ENCODE measurements at places on chromosomes 12 and 14. TPM values are rescaled to one million over a fixed set of nuclear protein-coding genes. Genes with fewer than 3 reads are reported as not detected.

DNA sequence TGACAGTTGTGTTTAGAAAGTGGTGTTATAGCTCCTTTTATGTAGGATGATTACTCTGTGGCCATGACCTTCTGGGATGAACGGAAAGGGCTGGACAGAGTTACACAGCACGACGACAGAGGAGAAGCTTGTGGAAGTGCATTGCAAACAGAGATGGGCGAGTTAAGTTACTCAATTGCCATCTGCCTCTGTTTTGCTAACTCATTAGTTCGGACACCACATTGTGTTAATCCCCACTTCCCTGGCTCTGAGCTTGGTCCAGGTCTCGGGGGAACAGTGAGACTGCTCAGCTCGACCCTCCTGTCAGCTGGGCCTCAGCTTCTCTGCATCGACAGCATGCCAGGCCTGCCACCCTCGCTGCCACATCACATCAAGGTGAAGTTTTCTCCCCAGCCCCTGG, 408.0 kb downstream of the ZFP36L1 start:
- H3K36me3 ChIP-seq, result no peaks in the 10 kb centered on the region
- no peaks in the 10 kb centered on the region for H3K27me3 ChIP-seq
- H3K27ac ChIP-seq, result peak overlapping the region; percentile 65
- H3K4me3 ChIP-seq, result no peak overlapping the region
- no peak for DNase-seq

DNA sequence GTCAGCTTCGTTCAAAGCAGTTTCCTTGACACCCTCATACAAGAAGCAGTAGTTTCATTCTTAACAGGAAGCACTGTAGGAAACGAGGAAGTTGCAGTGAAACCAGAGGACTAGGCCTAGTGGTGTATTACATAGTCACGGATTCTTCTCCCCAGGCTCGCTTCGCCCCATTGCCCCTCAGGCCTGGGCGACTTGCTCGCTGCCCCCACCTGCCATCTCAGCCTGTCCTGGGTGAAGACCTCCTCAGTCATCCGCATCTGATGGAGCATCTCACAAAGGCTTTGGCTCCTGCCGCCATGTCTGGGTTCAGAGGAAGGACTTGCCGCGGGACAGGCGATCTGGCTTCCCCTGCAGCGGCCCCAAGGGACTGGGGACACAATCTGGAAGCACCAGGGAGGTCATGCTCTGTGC, 93.5 kb downstream of the LMNTD1 start:
- no peaks in the 10 kb centered on the region for H3K4me1 ChIP-seq
- no peaks in the 10 kb centered on the region for H3K27me3 ChIP-seq
- H3K36me3 ChIP-seq, result no peaks in the 10 kb centered on the region
- no peak overlapping the region for H3K4me3 ChIP-seq
- no peak overlapping the region for H3K27ac ChIP-seq

DNA sequence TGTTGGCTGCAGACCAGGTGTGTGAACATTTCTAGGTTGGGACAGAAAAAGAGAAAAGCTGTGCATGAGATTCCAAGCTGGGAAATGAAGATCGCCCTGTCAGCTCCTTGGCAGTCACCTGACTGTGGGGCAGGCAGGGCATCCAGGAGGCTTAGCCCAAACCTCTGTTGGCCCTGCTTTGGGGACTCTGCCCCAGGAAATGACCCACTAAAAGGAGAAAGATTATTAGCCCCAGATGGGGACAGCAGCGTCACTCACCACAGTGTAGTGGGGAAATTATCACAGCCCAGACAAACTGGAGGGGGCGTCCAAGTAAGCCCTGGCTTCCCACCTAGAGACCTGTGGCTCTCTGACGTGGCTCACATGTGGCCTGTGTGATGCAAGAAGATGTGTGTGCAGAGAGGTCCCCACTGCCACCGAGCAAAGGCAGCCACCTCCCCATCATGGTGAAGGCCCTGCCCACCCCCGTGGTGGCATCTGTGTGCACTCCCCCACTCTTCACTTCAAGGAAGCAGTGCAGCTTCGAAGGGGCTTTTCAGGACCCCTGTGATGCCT, 39.1 kb downstream of the DIO3 start:
- peaks cover 14% of the 10 kb centered on the region for H3K27me3 ChIP-seq
- H3K4me3 ChIP-seq, result no peak overlapping the region
- no peaks in the 10 kb centered on the region for H3K36me3 ChIP-seq
- H3K27ac ChIP-seq, result no peak overlapping the region
- no peak for DNase-seq
- H3K4me1 ChIP-seq, result no peaks in the 10 kb centered on the region

GRCh38 chr12:54172168-54172567, 16.6 kb downstream of the SMUG1 start:
- peaks cover 57% of the 10 kb centered on the region for H3K27me3 ChIP-seq
- H3K36me3 ChIP-seq, result no peaks in the 10 kb centered on the region
- no peak for DNase-seq
- H3K4me1 ChIP-seq, result no peaks in the 10 kb centered on the region

DIO3 gene
- not detected for total RNA-seq

SP7 gene
- total RNA-seq, result not detected

FAM186B gene
- 0.41 TPM for total RNA-seq
